Fibroblast of mammary gland (primary cell): ENCODE measurements at places on chromosomes 4 and X.

- no peak for DNase-seq
These were observed 399.5 kb downstream of the NKX6-1 start for GRCh38 chr4:84099599-84099998.

DNA sequence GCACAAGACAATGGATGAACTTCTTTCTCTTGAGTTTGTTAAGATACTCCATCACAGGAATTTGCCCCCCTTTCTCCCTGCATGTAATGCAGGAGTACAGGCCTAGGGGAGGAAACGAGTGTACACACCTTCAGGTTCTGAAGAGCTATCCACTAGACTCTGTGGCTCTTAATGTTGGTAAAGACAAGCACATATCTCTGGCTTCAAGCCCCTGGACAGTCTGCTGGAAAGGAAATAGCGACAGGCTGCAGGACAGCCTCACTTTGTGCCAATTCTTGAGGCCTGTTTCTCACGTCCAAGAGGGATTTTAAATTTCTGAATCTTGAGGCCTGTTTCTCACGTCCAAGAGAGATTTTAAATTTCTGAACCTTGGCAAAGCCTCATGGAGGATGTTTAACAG is 87.1 kb downstream of the RLIM start:
- DNase-seq, result no peak

GRCh38 chr4:128009428-128009827 is 44.2 kb downstream of the ABHD18 start:
- no peak for DNase-seq

GRCh38 chr4:123495530-123495929 is 98.9 kb downstream of the SPRY1 start:
- peak; percentile 40 for DNase-seq

DNA sequence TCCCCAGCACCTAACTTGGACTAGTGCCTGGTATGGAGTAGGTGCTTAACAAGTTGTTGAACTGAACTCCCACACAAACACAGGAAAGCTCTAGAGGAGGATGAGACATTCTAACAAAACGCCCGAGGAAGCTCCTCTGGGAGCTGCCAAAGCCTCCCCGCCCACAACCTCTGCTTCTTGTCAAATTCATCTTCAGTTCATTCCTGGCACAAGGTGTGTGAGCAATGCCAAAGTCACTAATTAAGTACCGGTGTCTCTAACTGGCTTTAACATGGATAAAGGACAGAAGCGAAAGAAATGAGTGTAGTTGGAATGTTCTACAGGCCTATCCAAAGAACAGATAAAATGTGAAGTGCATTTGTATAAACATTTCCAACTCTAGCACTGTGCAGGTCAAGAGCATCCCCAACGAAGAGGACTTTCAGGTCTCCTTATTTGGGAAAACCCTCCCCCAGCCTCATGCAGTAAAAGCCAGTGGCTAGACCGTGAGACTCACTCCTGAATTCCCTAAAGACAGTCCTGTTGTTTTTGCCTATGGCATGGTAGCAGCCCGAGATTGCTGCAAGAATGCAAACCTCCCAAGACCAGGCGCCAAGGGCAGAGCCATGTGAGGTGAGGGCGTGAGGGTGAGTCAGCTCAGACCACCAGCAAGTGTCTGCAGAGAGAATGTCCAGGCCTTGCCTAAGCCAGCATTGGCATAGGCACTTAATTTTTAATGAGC is 72.2 kb upstream of the KLF3 start:
- DNase-seq, result peak; percentile 17
